ENCODE measurements at places on chromosomes 13 and 19. TPM values are rescaled to one million over a fixed set of nuclear protein-coding genes. Genes with fewer than 3 reads are reported as not detected.

GRCh38 chr13:47835470-47836228, 165.4 kb downstream of the SUCLA2 start:
- DNase-seq: no peak

The CGB8 gene
- total RNA-seq: not detected

The KLC3 gene
- 0.18 TPM for total RNA-seq

DNA sequence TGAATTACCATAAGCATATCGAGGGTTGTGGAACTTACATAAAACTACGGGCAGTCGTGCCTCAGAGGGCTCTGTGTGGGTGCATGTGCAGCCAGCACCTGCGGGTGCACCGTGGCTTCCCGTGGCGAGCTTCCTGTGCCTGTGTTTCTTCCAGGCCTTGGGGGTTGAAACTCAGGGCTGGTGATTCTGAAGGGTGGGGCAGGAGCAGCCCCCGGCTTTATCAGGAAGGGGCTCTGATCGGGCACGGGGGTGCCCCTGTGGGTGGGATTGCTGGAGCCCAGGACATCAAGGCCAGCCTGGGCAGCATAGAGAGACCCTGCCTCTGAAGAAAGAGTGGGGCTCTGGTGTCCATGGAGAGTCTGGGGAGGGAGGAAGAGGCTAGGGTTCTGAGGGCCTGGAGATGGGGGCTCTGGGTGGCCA, 11.1 kb downstream of the ATP4B start:
- DNase-seq: no peak

DNA sequence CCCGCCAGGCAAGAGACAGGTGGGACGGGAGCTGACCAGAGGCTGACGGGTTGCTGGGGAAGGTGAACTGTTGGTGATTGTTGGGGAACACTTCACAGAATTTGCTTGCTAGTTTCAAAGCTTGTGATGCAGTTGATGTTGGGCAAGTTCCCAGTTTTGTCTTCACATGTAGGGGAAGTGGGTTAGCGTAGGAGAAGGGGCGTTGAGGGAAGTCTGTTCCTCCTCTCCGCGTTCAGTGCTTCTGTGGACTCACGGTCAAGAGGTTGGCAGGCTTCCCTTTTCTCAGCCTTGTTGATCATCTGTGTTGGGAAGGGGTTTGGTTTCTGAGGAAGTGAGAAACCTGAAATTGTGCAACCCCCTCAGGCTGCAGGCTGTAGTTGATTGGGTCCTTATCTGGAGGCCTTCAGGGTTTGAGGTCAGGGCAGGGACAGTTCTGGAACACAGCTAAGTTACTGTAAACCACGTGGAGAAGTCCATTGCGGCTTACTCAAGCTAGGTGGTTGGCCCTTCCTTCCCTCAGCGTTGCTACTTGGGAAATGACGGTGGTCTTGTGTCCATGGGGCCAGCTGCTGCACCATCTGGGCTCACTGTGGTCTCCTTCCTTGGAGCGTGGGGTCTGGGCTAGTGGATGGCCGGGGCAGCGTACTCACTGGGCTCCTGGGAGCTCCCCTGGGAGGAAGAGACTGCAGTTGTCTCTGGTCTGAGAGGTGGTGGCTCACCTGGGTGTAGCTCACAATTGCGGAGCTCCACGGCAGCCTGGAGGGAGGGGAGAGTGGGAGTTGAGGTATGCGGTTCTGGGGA, 7.5 kb downstream of the RPS9 start:
- DNase-seq: no peak

GRCh38 chr13:25570185-25570584, 198.4 kb downstream of the ATP8A2 start:
- no peak for DNase-seq

GRCh38 chr13:52451135-52451804, 836 bp upstream of the VPS36 start:
- DNase-seq: no peak

DNA sequence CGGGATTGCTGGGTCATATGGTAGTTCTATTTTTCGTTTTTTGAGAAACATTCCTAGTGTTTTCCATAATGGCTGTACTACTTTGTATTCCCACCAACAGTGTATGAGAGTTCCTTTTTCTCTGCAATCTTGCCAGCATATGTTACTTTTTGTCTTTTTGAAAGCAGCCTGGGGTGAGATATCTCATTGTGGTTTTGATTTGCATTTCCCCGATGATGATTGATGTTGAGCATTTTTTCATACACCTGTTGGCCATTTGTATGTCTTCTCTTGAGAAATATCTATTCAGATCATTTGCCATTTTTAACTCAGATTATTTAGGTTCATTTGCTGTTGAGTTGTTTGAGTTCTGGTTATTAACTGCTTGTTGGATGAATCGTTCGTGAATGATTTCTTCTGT, 18.5 kb upstream of the ATP12A start:
- no peak for DNase-seq

- no peak for DNase-seq
These were observed 27.3 kb upstream of the SLC7A10 start for GRCh38 chr19:33252971-33253370.

GRCh38 chr13:32079587-32079986, 48.0 kb downstream of the FRY start:
- DNase-seq: no peak

DNA sequence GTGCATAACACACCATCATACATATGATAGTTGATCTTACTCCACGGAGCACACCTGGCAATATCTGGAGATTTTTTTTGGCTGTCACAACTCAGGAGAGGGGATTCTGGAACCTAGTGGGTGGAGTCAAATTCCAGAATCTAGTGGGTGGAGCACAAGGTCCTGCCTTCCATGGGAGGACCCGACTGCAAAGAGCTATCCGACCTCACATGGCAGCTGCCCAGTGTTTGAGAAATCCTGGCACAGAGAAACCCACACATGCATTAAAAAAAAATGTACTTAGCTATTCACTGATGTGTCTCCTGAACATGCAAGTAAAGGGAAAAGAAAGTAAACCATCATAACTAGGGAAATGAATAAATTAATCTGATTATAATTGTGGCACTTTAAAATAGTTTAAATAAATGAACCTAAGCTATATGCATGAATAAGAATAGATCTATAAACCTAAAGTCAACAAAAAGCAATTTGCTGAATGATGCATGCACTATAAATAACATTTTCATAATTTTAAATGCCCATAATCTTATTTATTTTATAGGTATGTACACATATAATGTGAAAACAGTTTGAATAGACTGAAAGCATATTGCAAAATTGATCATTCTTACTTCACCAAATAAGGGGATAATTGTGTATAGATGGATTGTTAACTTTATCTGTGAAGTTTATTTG, 300.3 kb downstream of the MYO16 start:
- no peak for DNase-seq

Data from activated T-helper 2 cell treated with anti-CD3 and anti-CD28 coated beads, Interferon-gamma antibody, Interleukin-2, Interleukin-4, amounts not matched to agents 10 μg/mL and 5 μg/mL and 100 μg/mL, durations not matched to agents 14 hours and 24 hours and 36 hours (primary cell).